A549 treated with CpdA at 1 μM for 4 hours (cell line): ENCODE measurements at places on chromosomes 6 and 20. TPM values are rescaled to one million over a fixed set of nuclear protein-coding genes. Genes with fewer than 3 reads are reported as not detected.

Gene ZNF343
- 13.0 to 15.1 TPM (median 14.1 TPM) in 5 replicates for total RNA-seq

Gene COQ3
- total RNA-seq = 8.8 to 11.7 TPM (median 10.5 TPM) in 5 replicates

Gene RAET1E
- 1.9 to 3.0 TPM (median 2.6 TPM) in 5 replicates for total RNA-seq

Gene GABRR2
- total RNA-seq = 0.09 to 0.20 TPM in 2 of 5 replicates, not detected in the others

Gene ZNF334
- not detected in 5 replicates for total RNA-seq

Gene PDYN
- 0.03 TPM in 1 of 5 replicates, not detected in the others for total RNA-seq

Gene CDH22
- 0.03 to 0.08 TPM (median 0.05 TPM) in 3 of 5 replicates, not detected in the others for total RNA-seq

Gene MYCT1
- total RNA-seq = 0.03 to 0.10 TPM (median 0.06 TPM) in 4 of 5 replicates, not detected in the other

Gene LHFPL5
- total RNA-seq = 0.13 to 0.22 TPM (median 0.16 TPM) in 3 of 5 replicates, not detected in the others

Gene RFX6
- not detected in 5 replicates for total RNA-seq

Gene HLA-DQB2
- total RNA-seq = not detected in 5 replicates

Gene ADGRF4
- total RNA-seq = 6.1 to 8.6 TPM (median 6.8 TPM) in 5 replicates

Gene TCP11
- not detected in 5 replicates for total RNA-seq

Gene LY6G6C
- 0.11 TPM in 1 of 5 replicates, not detected in the others for total RNA-seq

Gene SLC17A1
- total RNA-seq = 0.05 TPM in 1 of 5 replicates, not detected in the others

Gene EPHA7
- 0.06 to 0.09 TPM (median 0.08 TPM) in 5 replicates for total RNA-seq

Gene FERMT1
- total RNA-seq = 16.3 to 20.6 TPM (median 17.5 TPM) in 5 replicates

Gene CAGE1
- 0.17 TPM in 1 of 5 replicates, not detected in the others for total RNA-seq

Gene GCM1
- 0.06 to 0.07 TPM in 2 of 5 replicates, not detected in the others for total RNA-seq

Gene BPIFB1
- total RNA-seq = 0.07 to 0.15 TPM (median 0.14 TPM) in 3 of 5 replicates, not detected in the others

Gene LCA5
- 0.58 to 1.5 TPM (median 0.90 TPM) in 5 replicates for total RNA-seq

Gene COL21A1
- total RNA-seq = 0.53 to 0.99 TPM (median 0.79 TPM) in 5 replicates

Gene HCK
- total RNA-seq = 0.06 to 0.14 TPM (median 0.10 TPM) in 4 of 5 replicates, not detected in the other

Gene CNBD2
- total RNA-seq = 4.3 to 6.4 TPM (median 5.5 TPM) in 5 replicates

Gene ANGPT4
- total RNA-seq = 0.03 TPM in 1 of 5 replicates, not detected in the others

Gene SLC4A11
- total RNA-seq = 4.0 to 5.8 TPM (median 5.3 TPM) in 5 replicates

Gene CBLN4
- not detected in 5 replicates for total RNA-seq

Gene ASIP
- total RNA-seq = not detected in 5 replicates

Gene HLA-DOA
- not detected in 5 replicates for total RNA-seq

Gene CTAGE9
- not detected in 5 replicates for total RNA-seq

Gene DIDO1
- total RNA-seq = 21.5 to 25.3 TPM (median 22.7 TPM) in 5 replicates

Gene HLA-DPB1
- total RNA-seq = not detected in 5 replicates

Gene FUT9
- total RNA-seq = not detected in 5 replicates

Gene BNIP5
- total RNA-seq = not detected in 5 replicates

Gene LPIN3
- 8.7 to 13.0 TPM (median 10.4 TPM) in 5 replicates for total RNA-seq

Gene GNAS-AS1
- total RNA-seq = not detected in 5 replicates

Gene TMEM200A
- total RNA-seq = 0.03 to 0.07 TPM (median 0.07 TPM) in 4 of 5 replicates, not detected in the other

Gene CCHCR1
- total RNA-seq = 6.6 to 8.7 TPM (median 7.4 TPM) in 5 replicates
